GM19239 (cell line): ENCODE measurements at places on chromosomes 1 and 21.

GRCh38 chr1:248388426-248388825 is 12.9 kb downstream of the OR2T6 start:
- DNase-seq: no peak

DNA sequence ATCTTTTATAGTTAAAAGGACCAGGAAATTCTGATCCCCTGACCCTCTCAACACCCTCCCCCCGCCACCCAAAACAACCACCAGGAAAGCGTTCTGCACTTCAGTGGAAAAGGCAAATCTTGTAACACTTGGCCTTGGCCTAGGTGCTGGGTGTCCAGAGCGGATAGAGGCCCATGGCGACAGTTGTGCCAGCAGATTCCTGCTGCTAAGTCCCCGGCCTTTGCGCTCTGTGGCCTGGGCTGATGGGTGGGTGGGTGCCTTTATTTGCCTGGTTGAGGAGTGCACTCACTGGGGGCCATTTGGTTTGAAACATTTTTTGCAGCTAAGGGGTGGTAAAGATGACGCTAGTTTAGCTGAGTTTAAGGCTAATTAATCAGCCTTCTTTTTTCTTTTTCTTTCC is 127.9 kb upstream of the ERRFI1 start:
- DNase-seq: no peak

DNA sequence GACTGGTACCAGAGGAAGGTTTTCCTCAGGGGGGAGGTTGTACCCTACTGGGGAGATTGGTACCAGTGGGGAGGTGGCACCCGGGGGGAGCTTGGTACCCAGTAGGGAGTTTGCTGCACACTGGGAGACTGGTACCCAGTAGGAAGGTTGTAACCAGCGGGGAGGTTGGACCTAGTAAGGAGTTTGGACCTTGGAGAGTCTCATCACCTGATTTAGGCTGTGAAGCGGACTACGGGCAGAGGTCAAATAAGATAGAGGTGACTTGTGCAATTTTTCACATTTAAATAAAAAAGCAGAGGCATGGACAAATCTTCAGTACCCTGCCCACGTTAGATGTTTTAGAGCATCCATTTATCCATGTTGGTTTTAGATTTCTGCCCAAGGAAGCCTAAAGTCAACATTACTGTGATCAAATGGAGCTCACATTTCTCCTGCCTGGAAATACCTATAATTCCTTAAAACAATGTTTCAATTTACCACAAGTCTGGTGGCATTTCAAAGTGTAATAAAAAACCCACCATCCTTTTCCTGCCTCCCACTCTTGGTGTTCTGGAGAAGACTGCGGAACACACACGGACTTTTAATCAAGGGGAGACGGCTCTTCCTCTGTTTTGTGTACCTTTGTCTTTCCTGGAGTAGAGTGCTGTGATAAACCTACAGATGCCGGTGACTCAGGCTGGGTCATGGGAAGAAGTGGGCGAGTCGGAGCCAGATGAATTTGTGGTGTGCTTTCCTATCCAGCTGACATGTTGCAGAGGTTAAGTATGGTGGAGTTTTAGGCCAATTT is 36.2 kb upstream of the MRPS6 start:
- DNase-seq: no peak

DNA sequence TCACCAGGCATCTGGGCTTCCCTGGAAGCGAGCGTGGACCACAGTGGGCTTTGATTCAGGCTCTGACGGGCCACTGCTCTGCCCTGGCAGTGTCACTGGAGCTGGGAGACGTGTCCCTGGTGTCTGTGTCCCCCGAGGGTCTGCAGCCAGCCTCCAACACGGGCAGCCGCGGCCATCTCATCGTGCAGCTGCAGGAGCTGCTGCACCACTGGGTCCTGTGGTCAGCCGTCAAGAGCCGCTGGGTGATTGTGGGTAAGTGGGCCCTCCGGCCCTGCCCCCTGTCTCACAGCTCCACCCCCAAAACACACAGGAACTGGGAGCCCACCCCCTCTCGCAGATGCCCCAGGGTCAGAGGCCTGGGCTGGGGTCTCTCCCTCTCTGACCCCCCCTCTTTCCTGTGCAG is 40.7 kb downstream of the DISP3 start:
- DNase-seq: no peak

DNA sequence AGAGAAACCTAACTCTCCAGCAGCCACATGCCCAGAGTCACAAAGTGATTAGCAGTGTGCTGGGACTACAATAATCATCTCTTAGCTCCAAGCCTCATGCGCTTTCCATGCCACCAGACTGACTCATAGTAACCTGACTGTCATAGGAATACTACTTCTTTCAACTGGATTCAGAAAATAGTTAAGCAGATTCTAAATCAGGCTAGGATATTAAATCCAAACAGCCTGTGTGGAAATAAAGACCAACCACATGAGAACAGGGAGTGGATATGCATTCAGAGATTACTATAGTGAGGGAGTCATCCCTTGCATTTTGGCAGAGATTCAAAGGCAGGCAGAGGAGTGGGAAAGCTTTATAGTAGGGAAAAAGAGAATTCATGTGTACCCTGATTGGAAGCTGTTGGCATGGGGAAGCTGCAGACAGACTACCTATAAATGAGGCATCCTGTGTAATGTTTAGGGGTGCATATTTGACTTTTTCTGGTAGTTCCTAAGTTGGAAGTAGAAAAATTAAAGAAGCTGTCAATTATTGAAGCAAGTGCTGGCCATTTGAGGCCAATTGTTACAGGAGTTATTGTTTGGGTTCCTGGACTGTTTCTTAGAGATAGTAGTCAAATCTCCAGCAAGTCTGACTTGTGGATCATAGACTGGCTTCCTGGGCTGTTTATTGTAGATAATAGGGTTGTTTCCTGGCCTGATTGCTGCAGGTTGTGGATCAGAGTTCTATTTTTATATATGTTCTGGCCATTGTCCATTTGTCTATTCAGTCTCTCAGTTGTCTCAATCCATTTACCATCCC is 31.7 kb upstream of the DNAH14 start:
- DNase-seq: no peak

- DNase-seq: no peak
Measured at GRCh38 chr1:240539769-240540414, 72.1 kb downstream of the GREM2 start.

DNA sequence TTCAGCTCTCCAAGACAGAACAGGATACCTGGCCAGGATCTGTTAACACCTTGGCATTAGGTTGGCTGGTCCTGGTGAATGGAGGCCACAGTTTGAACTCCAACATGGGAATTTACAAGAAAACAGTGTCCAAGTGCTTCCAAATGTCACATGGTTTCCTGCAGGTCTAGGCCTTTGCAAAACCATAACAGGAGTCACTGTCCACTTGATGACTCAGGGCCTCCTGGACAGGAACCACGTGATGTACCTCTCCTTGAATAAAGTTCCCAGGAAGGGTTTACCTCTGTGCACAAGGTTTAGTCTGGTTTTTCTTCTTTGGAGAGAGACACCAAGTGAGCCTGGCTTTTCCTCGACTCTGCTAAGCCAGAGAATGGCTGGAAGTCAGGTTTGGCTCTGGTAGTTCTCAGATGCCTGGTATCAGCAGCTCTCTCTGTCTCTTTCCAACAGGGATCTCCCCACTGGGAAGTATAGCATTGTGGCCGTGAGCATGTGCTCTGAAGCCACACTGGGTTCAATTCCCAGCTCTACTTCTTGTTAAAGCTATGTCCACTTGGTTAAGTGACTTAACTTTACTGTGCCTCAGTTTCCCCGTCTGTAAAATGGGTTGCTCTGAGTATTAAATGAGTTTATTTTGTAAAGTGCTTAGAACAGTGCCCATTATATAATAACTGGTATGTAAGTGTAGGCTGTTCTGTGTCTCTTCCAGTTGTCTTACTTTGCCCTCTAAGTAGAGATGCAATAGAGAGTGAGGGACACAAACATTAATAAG is 27.3 kb upstream of the TMEM61 start:
- DNase-seq: no peak

GRCh38 chr1:119435052-119435451 is 20.1 kb downstream of the HSD3B2 start:
- no peak for DNase-seq

- DNase-seq: no peak
Measured at GRCh38 chr1:167165948-167166689, 54.6 kb upstream of the POU2F1 start.

- no peak for DNase-seq
Measured at GRCh38 chr21:39720126-39720778, 24.7 kb upstream of the IGSF5 start.

DNA sequence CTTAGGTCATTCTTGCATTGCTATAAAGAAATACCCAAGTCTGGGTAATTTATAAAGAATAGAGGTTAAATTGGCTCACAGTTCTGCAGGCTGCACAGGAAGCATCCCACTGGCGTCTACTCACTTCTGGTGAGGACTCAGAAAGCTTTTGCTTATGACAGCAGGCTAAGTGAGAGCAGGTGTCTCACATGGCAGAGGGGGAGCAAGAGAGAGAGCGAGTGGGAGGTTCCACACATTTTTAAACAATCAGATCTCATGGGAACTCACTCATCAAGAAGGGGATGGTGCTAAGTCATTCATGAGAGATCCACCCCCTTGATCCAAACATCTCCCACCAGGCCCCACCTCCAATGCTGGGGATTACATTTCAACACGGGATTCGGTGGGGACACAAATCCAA is 13.6 kb upstream of the RGS4 start:
- DNase-seq: no peak

DNA sequence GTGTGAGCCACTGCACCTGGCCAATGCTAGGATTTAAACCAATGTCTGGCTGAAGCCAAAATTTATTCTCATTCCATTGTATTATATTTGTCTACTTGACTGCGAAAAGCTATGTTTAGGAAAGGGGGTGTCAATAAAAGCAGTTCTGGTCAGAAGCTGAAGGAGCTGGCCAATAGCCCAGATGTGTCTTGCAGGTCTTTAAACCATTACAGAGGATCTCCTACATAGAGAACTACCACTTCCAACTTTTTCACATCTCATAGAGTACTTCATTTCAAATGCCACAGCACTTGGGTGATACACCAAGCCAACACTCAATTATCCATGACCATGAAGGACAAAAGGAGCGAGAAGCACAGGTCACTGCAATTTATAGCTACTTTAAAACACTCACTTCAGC is 2.5 kb downstream of the SYT11 start:
- DNase-seq: no peak

DNA sequence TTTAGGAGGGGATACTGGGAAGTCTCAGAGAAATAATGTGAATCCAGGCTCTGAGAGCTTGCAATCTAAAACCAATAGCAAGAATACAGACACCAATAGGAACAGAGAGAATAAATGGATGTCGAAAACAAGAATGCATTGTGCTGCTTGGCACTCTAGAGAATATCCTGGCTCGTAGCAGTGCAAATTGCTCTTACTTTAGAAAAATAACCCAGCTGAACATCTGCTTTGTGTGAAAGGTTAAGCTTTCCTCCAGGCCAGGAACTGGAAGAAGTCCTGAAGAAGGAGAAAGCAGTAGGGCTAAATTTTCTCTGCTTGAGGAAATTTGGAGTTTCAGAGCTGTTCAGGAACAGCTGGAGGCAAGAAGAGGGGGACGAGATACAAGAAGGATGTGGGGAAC is 382.3 kb downstream of the HHIPL2 start:
- no peak for DNase-seq

GRCh38 chr1:56376188-56376984 is 203.0 kb downstream of the PLPP3 start:
- no peak for DNase-seq

DNA sequence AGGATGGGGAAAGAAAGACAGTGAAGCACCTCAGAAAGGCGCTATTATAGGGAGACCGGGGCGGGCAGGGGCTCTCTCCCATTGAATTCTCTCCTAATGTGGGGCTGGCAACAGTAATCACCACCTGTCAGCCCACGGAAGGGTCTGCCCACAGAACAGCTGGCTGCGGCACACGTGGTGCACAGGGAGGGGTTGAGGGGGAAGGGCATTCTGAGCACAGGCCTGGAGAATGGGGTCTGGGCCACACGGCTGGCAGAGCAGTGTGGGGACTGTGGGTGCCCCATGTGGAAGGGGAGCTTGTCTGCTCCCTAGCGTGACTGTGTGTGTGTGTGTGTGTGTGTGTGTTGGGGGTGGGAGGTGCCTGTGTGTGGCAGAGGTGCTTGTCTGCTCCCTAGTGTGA is 4.1 kb downstream of the OLFML3 start:
- DNase-seq: no peak

GRCh38 chr1:98555814-98556213 is 105.7 kb upstream of the SNX7 start:
- DNase-seq: no peak

DNA sequence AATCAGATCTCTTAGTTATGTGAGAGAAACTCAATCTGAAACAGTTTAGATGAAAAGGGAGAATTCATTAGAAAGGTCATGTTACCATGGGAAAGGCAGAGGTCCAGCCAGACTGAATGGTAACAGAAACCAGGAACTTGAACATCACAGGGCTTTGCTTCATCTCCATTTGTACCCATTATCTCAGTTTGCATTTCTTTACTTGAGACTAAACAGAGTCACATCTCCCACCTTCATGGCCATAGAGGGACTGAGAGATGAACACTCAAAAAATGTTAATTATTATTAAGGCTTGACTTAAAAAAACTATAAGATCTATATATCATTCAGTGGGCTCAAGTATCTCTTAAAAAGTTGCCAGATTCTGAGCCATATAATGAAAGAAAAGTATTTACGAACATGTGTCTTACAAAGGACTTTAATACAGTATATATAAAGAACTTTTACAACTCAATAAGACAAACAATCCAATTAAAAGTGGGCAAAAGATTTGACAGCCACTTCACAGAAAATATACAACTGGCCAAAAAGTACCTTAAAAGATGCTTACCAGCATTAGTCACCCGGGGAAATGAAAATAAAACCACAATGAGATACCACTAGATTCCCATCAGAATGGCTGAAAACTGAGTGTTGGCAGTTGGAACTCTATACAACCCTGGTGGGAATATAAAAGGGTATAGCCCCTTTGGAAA is 13.2 kb downstream of the KYAT3 start:
- no peak for DNase-seq

- DNase-seq: no peak
Measured at GRCh38 chr1:193451001-193451400, 264.6 kb upstream of the B3GALT2 start.

DNA sequence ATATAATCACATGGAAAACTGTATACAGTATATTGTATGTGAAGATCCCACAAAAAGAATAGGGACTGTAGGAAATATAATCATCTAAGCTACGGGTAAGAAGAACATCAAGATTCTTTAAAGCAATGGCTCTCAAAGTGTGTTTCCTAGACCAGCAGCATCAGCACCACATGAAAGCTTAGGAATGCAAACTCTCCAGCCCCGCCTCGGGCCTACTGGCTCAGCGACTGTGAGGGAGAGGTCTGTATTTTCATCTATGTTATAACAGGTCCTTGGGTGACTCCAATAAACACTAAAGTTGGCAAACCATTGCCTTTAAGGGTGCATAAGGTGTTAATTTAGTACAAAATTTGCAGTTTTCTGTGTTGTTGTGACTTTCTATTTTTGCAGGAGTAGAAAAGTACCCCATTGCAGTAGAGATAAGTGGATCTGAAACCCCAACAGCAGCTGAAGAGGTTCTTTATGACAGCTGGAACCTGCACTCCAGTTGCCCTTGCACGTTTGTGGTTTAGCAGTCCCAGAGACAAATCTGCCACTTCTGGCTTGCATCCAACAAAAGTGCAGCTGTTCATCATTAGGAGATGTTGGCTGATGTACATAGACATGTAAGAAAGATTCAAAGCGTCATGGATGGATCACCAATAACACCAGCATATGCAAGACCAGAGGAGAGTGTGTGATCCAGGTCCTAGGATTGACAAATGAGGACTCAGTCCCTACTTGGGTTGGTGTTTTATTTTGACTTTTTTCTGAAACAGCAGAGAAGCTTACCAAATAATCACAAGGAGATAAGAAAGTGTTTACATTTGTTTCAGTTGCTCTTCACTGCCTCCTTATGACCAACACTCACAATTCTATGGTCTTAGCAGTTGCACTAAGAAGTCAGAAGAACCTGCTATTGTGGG is 15.9 kb upstream of the IFNAR1 start:
- DNase-seq: no peak
